ENCODE measurements at places on chromosomes 16 and 17. TPM values are rescaled to one million over a fixed set of nuclear protein-coding genes. Genes with fewer than 3 reads are reported as not detected.

The TENT4B gene
- 16.5 TPM for total RNA-seq

DNA sequence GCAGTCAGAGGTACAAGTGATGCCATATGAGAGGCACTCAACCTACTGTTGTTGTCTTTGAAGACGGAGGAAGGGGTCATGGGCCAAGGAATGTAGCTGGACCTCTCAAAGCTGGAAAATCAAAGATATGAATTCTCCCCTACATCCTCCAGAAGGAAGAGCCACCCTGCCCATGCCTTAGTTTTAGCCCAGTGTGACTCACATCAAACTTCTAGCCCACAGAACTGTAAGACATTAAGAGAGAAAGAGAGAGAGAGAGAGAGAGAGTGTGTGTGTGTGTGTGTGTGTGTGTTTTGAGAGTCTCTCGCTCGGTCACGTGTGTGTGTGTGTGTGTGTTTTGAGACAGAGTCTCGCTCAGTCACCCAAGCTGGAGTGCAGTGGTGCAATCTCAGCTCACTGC lies 87.1 kb downstream of the STX8 start:
- DNase-seq = no peak

The CIBAR2 gene
- not detected for total RNA-seq

The KIF18B gene
- 0.70 TPM for total RNA-seq

The CACNG4 gene
- total RNA-seq = 11.8 TPM
